ENCODE measurements at places on chromosomes 2 and 18. TPM values are rescaled to one million over a fixed set of nuclear protein-coding genes. Genes with fewer than 3 reads are reported as not detected.
A peak's percentile ranks its signal among the peaks of the same experiment; 100 is the strongest.

GRCh38 chr2:61645911-61646310 is 107.8 kb upstream of the XPO1 start:
- no peak for DNase-seq

GRCh38 chr18:22831441-22831904 is 101.7 kb upstream of the RBBP8 start:
- DNase-seq: no peak

The FAM110C gene
- polyA plus RNA-seq: 0.13 TPM

GRCh38 chr2:198277181-198277580 is 472.8 kb downstream of the PLCL1 start:
- no peak for DNase-seq

DNA sequence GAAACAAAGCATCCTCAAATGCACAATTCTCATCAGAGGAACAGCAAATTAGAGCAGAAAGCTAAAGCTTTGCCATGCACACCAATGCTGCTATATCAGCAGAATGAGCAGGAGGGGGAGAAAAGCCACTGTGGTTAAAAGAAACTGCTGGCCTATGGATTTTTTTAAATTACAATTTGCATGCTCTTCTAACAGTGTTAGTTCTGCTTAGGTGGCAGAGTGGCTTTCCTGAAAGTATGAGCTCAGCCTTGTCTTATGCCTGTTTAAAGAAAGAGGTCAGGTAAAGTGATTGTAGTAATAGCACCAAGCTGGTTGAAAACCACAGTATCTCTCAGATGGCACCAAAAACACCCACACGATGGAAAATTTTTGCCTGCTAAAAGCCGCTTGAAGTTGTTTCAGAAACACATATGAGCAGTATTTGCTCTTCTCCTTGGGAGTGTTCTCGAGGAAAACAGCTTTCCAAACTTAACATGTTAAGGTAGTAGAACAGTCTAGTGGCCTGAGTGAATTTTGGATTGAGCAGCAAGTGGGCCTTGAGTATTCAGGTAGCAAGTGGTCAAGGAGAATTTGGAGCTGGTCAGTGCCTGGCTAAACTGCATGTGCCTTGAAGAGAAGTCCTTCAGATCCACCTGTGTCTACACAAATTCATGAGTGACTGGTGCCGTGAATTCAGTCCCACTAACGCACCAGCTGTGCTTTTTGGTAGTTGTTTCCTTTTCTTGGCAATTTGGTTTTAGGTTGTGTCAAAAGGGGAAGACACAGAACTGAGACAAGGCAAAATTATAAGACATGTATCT is 19.6 kb upstream of the NDUFV2 start:
- peak; percentile 32 for DNase-seq

DNA sequence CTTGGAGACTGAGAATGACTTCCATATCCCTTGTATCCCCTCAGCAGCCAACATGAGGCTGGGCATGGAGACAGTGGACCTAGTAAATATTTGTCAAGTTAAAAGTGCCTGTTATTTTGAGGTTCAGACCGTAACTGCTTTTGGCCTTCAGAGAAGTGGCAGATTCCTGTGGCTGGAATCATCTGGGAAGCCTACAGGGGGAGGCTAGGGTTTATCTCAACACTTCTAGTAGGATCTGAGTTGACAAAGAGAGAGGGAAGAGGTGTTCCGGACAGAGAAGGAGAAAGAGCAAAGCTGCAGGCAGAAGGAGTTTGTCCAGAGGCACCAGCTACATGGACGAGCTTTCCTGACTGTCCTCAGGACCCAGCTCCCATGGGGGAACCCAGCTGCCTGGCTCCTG is 27.0 kb downstream of the SLC14A2 start:
- no peak for DNase-seq

DNA sequence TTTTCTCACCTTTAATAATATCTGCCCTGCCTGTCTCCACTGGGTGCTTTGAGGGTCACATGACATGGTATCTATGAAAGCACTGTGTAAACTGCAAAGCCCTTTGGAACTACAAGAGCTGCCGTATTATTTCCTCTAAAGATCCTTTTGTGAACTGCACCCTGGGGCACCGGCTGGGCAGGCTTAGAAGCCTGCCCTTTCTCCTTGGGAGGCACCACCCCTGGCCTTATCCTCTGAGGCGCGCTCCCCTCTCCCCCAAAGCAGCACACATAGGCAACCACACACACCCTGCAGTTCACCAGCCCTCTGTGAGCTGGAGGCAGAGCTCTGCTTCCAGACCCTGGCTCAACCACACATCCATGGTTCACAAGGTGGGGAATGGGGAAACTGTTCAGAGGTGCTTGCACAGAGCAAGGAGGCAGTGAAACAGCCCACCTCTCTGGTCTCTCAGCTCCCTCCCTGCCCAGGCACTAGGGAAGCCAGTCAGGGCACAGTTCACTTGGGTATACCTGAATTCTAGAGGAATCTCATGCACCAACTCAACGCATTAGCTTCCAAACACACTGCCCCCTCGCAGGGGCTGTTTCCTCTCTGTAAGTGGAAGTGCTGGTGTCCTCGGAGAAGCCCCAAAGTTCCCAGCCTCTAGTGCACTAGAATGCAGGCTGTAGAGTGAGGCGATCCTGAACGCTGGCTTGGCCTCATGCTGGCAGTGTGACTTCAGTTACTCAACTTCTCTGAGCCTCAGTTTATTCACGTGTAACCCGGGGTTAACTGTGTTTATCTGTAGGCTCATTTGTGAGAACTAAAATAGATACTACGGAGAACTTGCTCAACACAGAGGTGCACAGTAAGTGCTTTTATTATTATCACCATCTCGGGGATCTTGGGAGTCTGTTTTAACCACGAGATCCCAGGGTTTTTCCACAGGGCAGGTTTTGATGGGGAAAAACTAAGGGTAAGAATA is 11.0 kb downstream of the SIGLEC15 start:
- DNase-seq: no peak

- DNase-seq: no peak
Measured at GRCh38 chr18:6249170-6249569, 165.5 kb downstream of the L3MBTL4 start.

GRCh38 chr2:25669520-25669919 is 3.9 kb downstream of the DTNB start:
- no peak for DNase-seq

DNA sequence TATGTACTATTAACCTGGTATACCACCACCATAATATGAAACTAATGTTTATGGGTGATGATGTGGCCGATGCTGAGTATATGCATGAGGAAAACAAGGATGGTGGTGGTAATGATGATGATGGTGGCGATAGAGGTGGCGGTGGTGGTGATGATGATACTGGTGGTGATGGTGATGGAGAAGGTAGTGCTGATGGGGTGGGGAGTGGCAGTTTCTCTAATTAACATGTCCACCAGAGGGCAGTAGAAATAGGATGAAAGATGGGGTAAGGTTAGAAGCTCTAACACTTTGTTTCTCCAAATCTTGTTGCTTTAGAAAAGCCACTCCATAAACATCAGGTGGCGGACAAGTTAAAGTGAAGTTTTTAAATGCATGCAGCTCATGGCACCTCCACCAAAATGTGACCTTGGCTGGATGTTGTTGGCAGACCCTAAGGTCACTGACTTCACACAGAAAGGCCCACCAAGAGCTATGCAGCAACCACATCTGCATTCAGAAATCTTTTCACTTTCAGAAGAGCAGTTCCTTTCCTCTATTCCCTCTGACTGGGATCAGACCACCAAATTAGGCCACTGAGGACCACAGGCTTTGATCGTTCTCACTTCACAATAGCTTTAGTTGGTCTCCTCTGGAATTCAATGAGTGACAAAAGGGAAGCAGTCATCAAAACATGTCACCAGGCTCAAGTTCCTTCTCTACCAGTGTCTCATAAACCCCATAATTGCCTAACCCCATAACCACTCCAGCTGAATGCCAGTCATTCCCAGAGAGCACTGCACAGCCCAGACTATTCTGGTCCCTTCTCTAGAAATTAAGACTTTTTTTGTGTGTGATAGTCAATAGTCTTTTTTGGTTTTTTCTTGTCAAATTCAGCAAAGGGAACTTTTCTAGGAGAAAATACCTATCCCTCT is 7.5 kb upstream of the BCL11A start:
- DNase-seq: no peak

Measured in naive thymus-derived CD8-positive, alpha-beta T cell (primary cell).